Skeletal muscle cell (primary cell): ENCODE measurements at places on chromosomes 1 and 21.

DNA sequence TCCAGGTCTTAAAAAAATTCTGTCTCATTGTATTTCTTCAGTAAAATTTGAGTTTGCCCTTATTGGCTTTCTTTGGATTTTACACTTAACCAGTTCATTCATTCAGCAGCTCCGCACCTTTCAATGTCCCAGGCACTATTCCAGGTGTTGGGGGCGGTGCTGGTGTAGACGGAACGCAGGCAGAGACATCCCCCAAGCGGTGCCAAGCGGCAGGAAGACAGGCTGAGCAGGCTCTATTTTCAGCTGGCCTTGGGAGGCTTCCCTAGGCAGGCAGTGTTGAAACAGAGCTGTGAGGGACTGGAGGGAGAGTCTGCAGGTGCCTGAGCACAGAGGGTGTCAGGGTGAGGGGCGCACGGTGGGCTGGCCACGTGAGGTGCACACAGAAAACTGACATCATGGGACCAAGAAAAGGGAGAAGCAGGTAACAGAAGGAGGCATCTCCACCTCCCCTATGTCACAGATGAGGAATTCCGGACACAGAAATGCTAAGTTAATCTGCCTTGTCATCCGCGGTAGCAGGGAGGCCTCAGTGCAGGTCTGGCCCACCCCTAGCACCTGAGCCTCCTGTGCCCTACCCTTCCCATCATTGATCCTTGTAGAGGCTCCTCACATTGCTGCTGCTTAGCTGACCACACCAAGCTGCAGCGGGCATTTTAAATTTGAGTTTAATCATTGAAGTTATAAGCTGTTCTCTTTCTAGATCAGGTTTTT is 40.8 kb downstream of the SLC37A1 start:
- no peak for DNase-seq

DNA sequence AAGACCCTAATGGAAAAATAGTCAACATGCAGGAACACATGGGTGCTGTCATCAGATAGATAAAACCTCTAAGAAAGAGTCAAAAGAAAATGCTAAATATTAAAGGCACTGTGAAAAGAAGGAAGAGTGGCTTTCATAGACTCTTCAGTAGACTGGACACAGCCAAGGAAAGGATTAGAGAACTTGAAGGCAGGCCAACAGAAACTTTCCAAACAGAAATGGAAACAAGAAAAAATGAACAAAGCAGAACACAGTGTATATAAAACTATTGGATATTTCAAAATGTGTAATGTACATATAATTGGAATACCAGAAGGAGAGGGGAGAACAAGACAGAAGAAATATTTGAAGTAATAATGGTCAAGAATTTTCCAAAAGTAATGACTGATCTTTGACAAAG is 431.9 kb downstream of the MATN1 start:
- no peak for DNase-seq

DNA sequence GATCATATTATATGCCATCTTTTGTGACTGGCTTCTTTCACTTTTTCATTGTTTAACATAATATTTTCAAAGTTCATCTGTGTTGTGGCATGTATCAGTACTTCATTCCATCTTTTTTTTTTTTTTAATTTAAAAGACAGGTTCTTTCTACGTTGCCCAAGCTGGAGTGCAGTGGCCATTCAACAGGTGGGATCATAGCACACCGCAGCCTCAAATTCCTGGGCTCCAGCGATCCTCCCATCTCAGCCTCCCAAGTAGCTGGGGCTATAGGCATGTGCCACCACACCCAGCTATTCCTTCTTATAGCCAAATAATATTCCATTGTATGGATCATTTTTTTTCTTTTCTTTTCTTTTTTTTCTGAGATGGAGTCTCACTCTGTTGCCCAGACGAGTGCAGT is 34.6 kb upstream of the ZNF281 start:
- no peak for DNase-seq

DNA sequence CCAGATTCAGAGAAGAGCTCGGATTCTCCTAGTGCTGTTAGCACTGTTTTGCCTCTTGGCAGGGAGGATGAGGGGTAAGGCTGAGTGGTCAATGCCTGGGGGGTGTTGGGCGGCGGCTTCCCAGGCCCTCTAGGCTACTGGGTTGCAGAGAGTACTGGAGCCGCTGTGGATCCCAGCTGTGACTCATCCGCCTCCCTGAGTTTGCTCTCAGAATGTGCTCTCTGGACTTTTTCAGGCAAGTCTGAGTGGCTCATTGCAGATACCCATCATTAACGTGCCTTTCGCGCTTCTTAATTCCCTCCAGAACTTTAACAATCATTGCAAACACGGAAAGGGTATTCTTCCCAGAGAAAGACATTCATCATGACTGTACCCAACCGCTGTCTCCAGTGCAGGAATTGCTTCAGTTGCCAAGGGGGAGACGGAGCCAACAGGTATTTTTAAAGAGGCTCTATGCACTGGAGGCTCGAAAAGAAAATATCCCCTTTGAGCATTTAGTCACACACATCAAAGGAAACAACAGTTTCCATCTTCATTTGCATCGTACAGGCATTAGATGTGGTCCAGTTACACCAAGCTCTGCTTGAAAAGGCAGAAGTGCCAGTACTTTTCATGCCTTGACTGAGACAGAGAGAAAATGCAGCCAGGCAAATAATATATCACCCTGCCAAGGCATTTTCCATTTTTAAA is 14.4 kb upstream of the CAMTA1 start:
- no peak for DNase-seq

GRCh38 chr1:246875041-246876026 is 56.4 kb downstream of the AHCTF1 start:
- peak; percentile 14 for DNase-seq

DNA sequence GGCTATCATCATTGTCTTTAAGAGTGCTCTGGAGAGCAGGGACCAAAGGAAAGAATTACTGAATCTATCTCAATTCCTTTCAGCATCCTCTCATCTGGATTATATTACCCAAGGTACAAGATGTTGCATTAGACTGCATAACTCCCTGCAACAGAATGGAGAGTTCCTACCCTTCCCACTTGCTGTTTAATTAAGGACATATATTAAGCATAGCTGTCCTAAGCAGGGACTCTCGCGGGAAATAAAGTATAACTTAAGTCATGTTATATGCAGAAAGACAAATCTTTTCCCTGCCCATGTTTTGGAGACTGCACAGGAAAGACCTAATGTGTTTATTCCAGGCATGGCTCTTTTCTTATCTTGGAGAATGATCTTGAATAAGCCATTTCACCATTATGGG is 6.8 kb upstream of the JAM2 start:
- DNase-seq: no peak

- no peak for DNase-seq
These were observed 146.7 kb upstream of the COL6A1 start for GRCh38 chr21:45834821-45835293.

GRCh38 chr1:26307363-26307781 is 936 bp upstream of the UBXN11 start:
- no peak for DNase-seq

DNA sequence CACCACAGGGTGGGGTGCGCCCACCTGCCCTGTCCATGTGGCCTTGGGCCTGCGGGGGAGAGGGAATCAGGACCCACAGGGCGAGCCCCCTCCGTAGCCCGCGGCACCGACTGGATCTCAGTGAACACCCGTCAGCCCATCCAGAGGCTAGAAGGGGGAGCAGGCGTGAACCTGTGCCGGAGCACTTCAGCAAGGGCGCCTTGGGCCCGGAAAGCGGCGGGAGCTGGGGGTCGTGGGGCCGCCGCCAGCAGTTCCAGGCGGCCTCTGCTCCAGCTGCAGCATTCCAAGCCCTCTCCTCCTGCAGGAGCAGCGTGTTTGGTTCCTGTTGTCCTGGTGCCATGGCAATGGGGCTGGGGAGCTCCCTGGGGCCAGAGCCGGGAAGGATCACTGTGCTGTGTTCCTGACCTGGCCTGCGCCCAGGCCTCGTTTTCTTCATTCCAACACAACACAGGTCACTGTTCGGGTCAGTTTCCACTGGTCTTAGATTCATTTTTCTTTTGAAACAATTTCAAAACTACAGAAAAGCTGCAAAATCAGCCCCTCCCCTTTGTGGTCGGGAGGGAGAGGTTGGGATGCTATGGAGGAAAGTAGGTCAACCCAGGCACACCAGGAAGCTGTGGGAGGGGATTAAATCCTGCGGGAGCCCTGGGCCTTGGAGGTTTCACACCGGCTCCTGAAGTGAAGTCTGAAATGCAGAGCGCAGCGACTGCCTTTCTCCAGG is 18.8 kb downstream of the SLX9 start:
- no peak for DNase-seq

DNA sequence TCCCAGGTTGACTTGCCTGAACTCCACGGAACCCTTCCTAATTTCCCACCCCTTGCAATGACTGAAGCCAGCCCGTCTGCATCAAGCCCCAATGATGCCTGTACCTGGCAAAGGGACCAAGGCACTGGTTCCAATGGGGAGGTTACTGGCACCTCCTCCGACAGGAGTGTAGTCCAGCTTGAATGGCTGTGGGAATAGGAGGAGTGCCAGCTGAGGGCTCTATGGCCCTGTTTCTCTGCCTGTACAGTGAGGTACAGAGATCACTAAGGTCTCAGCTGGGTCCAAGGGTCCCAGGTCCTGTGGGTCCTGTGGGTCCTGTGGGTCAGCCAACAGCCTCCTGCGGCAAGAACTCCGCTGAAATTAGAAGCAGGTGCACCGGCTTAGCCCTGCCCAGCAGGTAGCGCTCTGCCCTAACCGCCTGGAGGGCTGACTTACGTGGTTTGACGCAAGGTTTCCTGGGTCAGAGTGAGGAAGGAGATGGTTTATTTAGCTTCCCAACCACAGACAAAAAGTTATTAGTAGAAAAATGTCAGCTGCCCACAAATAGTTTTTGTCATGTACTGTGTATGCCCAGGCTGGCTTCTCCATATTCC is 9.9 kb upstream of the SPRR4 start:
- no peak for DNase-seq

- peak; percentile 4 for DNase-seq
These were observed 97.5 kb upstream of the CTTNBP2NL start for GRCh38 chr1:112298558-112298957.

GRCh38 chr1:183012301-183012994 is 10.8 kb upstream of the LAMC1 start:
- DNase-seq: no peak

DNA sequence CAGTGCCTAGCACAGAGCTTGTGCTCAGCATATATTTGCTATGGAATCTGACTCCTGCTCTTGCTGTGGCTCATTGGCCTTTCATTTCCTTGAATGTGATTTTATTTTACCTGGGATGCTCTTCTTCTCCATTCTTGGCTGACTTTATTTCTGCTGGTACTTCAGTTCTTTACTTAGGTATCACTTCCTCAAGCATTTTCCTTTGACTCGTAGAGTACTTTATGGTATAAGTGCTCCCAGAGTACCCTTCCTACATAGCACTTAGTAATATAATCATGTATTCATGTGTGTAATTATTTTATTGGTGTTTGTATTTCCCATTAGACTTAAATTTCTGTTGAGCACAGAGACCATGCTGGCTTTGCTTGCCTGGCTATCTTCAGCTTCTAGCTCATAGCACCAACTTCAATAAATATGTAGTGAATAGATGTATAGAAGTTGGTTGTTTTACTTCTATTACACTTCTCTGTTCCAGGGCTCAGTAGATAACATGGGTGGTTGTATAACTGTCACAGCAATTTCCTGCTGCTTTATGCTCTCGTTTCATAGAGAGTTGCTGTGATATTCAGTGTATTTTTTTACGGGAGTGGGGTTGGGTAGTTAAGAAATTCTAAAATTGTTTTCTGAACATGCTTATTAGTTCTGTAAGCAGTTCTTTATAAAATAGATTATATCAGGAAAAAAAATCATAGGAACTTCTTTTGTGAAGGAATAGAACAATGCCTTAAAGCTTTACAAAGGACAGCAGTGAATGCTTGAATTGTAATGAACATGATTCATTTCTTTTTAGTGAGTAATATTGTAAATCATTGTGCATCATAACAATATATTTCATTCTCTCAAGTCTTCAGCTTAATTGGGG is 112.2 kb downstream of the NEK7 start:
- DNase-seq: no peak

DNA sequence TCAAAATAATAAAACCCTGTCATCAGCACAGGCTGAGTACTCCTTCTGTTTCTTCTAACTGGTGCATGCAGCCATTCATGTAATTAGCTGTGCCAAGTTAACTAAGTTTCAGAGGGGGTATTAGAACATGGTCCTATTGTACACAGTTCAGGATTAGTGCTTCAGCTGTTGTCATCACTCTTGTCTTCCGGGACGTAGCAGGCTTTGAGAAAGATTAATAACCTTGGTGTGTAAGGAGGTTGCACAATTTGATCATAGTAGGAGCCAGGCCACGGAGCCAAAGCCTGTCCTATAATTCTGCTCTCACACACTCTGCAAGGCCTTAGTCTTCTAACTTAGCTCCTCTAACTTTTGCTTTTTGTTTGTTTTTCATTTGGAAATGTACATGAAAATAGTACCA is 44.7 kb downstream of the PTGFRN start:
- peak; percentile 71 for DNase-seq

DNA sequence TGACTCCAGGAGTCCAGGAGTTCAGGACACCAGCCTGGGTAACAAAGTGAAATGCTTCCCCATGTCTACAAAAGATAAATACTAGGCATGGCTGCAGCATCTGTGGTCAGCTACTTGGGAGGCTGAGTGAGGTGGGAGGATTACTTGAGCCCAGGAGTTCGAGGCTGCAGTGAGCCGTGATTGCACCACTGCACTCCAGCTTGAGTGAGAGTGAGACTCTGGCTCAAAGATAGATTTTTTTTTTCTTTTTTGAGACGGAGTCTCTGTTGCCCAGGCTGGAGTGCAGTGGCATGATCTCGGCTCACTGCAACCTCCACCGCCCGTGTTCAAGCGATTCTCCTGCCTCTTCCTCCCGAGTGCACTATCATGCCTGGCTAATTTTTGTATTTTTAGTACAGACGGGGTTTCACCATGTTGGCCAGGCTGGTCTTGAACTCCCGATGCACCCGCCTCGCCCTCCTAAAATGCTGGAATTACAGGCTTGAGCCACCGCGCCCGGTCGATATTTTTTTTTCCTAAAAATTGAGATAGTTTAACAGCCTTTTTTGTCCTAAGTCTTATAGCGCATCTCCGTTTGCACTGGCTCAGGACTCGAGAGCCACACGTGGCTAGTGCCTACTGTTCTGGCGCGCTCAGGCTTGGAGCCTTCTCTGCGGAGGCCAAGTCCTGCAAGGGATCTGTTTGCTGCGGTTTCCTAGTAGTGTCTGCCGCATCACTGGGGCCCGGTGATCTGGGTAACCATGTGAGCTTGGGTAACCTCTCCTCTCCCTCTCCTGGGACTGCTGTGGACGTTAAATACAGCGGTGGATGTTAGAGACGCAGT is 1.0 kb upstream of the MFN2 start:
- DNase-seq: no peak

GRCh38 chr1:201542309-201543035 is 3.5 kb downstream of the NAV1 start:
- no peak for DNase-seq

DNA sequence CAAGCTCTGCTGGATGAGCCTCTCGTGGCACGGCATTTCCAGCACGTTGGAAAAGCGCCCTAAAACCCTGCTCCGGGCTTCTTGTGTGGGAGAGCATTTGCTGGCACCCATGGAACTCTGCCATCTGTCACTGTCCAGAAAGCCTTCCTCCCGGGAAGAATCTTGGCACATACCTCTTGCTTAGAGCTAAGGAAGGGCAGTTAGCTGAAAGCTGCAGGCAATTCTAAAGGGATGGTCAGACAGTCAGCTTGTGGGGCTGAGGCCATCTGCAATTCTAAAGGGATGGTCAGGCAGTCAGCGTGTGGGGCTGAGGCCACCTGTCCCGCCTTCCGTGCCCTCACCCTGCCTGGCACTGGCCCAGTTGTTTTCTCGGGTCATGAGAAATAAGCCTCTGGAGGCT is 139.0 kb upstream of the TMEM51 start:
- DNase-seq: no peak
